ENCODE measurements at places on chromosomes 7 and 10. TPM values are rescaled to one million over a fixed set of nuclear protein-coding genes. Genes with fewer than 3 reads are reported as not detected.

GRCh38 chr10:69829775-69830174 lies 28.1 kb downstream of the COL13A1 start:
- no peaks in the 10 kb centered on the region for H3K27me3 ChIP-seq
- no peak overlapping the region for H3K4me3 ChIP-seq
- peaks cover 4% of the 10 kb centered on the region for H3K4me1 ChIP-seq
- DNase-seq = no peak

Gene PRPS1L1
- not detected for total RNA-seq

DNA sequence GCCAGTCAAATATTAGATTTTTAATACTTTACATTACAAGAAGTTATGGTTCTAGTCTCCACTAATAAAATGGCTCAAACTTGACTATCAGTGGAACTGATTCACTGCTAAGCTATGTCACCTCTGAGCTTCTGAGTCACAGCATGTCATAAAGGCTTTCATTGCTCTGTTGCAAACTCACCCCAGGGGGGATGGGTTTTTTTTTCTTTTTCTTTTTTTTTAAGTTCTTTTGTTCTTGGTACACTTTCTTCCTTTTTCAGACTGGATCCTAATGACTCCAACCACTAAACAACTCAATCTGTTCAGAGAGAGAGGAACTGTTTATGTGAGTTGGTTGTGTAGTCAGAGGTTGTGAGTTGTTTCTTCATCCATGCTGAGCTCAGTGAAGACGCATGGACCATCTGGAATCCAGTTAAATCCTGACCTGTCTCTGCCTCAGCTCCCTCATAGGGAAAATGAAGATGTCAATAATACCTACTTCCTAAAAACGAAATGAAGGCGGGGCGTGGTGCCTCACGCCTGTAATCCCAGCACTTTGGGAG lies 11.0 kb downstream of the MYOF start:
- no peak overlapping the region for H3K4me3 ChIP-seq
- peak overlapping the region; percentile 93 for H3K27ac ChIP-seq
- peaks cover 3% of the 10 kb centered on the region for H3K36me3 ChIP-seq
- peaks cover 54% of the 10 kb centered on the region for H3K4me1 ChIP-seq

GRCh38 chr7:44980393-44981034 lies 1.7 kb upstream of the MYO1G start:
- no peak overlapping the region for H3K4me3 ChIP-seq
- H3K27ac ChIP-seq = peak overlapping the region; percentile 67
- peaks cover 56% of the 10 kb centered on the region for H3K4me1 ChIP-seq
- H3K36me3 ChIP-seq = peaks cover 61% of the 10 kb centered on the region
- DNase-seq = no peak
